Suprapubic skin (tissue), 4 donors: ENCODE measurements at places on chromosomes 12 and 14. TPM values are rescaled to one million over a fixed set of nuclear protein-coding genes. Genes with fewer than 3 reads are reported as not detected.

Gene TSPAN11
- 0.98 TPM for total RNA-seq

Gene RNASE7
- total RNA-seq = 10.3 TPM

Gene ERP27
- total RNA-seq = 2.5 TPM

- H3K36me3 ChIP-seq = no peaks in the 10 kb centered on the region
- no peak overlapping the region for H3K4me3 ChIP-seq
- H3K27me3 ChIP-seq = no peaks in the 10 kb centered on the region
- no peak for DNase-seq
These were observed 463.4 kb upstream of the TMEM132C start for GRCh38 chr12:127803545-127803944.

GRCh38 chr14:65618996-65619395 lies 206.5 kb downstream of the FUT8 start:
- H3K4me3 ChIP-seq = no peak overlapping the region
- no peaks in the 10 kb centered on the region for H3K27me3 ChIP-seq

DNA sequence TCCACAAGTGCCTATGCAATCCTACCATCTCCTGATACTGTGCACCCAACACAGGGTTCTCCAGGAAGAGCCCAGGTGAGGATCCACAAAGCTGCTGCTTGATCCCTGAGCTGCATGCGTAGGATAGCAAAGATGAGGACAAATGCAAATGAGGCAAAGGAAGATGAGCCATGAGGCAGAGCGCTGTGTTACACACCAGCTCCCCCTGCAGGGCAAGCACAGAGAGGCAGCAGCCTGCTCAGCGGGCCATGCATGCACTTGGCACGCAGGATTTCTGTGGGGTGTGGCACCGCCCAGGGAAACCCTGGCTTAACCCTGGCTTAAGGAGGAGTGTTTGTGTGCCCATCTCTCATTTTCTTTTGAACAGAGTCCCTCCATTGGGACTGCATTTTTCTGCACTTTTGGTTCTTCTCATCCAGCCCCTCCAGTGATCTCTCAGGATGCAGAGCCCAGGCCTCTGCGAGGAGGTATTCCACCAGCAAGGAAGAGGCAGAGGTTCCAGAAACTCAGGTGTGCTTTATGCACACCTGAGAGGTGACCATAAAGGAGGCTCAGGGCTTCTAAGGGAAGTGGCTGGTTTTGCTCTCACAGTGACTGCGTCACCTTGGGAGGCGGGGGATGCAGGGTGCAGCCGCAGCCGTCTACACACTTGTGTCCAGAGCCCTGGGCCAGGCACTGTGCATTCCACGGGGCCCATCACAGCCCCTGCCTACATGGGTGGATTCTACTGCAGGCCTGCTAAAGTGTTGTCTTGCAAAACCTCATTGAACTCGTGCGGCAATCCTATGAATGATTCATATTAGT lies 973.3 kb upstream of the TMEM132C start:
- no peak overlapping the region for H3K27ac ChIP-seq
- H3K4me1 ChIP-seq = no peaks in the 10 kb centered on the region
- H3K4me3 ChIP-seq = no peak overlapping the region

DNA sequence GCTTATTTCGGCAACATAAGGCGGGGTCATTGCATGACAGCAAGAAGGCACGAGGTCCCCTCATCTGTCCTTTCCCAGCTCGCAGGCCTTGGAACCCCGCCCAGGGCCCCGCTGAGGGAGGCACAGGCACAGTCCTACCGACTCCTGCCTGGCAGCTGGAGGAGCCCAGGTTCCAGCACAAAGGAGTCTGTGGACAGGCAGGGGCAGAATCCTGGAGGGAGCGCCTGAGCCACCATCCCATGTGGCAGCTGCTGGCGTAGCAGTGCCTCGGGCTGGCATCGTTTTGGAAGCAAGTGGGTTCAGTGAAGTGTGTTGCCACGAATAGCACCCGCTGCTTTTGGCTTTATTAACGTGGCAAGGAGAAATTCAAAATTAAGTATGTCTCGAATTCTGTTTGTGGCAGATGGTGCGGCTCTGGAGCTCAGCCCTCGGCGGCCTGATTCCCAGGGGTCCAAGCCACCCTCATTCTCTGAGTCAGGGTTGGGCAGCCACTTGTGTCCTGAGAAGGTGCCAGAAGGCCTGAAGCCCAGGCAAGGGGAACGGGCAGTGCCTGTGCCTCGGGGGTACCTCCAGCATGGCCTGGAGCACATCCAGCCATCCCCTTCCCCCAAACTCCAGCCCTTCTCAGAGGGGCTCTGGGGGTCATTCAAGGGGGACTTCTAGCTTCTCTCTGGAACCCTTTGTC lies 35.9 kb downstream of the SLC8B1 start:
- peak; percentile 88 for DNase-seq
- H3K27ac ChIP-seq = peak overlapping the region; percentile 64
- peaks cover 27% of the 10 kb centered on the region for H3K4me1 ChIP-seq
- H3K4me3 ChIP-seq = no peak overlapping the region
- peaks cover 41% of the 10 kb centered on the region for H3K36me3 ChIP-seq

- H3K27ac ChIP-seq = no peak overlapping the region
- no peaks in the 10 kb centered on the region for H3K4me1 ChIP-seq
These were observed 314.5 kb upstream of the LMO3 start for GRCh38 chr12:16920451-16920850.
